ENCODE measurements at places on chromosomes 7 and 10.
A peak's percentile ranks its signal among the peaks of the same experiment; 100 is the strongest.

DNA sequence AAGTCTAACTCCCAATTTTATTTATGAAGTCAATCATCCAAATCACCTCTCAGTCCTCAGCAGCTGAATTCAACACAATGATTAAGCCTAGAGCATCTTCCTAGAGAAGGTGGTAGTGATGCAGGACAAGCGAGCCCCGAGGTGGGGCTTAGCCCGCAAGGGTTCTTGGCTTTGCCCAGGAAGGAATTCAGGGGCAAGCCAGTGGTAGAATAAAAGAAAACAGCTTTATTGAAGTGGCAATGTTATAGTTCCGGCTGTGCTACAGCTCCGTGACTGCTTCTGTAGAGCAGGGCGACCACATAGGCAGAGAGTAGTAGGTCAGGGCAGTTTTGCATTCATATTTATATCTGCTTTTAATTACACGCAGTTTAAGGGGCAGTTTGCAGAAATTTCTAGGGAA is 18.1 kb downstream of the IL2RA start:
- no peak for DNase-seq

DNA sequence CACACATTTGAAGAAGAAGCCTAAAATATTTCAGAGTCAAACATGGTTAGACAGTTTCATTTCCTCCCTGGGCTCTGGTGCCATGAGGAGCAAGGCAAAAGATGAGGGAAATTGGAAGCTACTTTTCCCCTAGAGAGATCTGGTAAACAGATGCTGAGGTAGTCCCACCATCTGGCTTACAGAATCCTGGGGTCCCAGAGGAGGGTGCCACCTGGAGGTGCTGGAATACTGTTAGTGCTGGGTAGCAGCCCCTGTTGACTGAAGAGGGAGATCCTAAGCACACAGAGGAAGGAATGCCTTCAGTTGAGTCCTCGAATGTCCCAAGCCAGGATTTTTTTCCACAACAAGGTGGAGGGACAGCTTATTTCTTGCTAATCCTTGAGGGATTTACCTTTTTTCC is 160.1 kb downstream of the FZD1 start:
- DNase-seq: peak; percentile 3

DNA sequence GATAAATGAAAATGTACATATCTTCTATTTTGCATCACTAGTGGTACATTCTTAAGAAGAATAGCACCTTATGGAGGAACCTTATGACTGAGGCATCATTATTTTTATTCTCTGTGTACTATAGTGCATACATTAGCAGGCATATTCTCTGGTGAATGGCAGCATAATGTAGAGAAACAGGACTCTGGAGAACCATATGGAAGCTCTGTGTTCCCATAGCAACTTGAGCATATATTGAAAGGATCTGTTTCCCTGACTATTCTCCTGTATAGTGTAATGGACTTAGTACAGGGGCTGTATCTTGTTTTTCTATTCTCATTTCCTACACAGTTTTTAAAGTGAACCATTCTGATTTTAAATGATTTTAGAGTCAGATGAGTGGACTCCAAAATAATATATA is 128.4 kb upstream of the SMIM30 start:
- DNase-seq: no peak

GRCh38 chr10:43785252-43785651 is 136.6 kb upstream of the ZNF32 start:
- DNase-seq: no peak

- no peak for DNase-seq
Measured at GRCh38 chr7:73507556-73507955, 14.5 kb downstream of the BAZ1B start.

DNA sequence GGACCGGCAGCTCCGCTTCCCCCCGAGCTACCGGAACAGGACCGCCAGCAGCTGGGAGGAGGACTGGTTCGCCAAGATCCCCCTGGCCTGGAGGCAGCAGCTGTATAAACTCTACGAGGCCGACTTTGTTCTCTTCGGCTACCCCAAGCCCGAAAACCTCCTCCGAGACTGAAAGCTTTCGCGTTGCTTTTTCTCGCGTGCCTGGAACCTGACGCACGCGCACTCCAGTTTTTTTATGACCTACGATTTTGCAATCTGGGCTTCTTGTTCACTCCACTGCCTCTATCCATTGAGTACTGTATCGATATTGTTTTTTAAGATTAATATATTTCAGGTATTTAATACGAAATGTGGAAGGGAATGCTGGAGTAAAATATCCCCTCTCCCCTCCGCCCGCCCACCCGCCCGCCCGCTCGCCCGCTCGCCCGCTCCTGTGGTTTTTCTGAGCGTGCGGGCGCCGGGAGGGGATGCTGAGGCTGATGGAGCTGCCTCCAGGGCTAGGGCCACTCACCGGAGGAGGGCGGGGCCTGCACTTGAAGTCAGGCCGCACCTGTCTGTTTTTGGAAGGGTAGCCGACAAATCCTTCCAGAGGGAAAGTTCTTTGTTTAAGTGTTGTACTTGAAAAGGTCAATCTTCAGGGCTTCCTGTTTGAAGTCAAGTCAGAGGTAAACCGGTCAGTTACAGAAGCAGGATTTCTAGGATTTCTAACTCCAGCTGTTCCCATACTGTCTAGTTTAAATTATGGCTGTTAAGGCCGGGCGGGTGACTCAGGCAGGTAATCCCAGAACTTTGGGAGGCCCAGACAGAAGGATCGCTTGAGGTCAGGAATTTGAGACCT is 30.5 kb downstream of the CHST12 start:
- no peak for DNase-seq

DNA sequence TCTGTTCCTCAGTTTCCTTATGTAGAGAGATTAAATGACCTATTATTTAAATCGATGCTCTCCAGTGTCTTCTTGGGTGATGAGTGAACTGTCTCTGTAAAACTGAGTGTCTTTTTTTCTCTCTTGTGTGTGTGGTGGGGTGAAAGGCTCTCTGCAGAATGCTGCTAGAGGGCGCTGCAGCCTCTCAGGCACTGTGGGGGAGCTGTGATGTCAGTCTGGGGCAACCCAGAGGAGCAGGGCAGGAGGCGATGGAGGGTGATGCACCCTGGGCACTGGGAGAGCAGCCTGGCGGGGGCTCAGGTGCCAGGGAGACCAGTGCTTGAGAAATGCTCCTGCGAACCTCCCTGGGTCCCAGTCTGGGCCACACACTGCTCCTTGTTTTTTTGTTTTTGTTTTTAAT is 110.1 kb upstream of the POM121L12 start:
- DNase-seq: no peak

GRCh38 chr10:124134251-124134893 is 41.0 kb upstream of the CHST15 start:
- no peak for DNase-seq

GRCh38 chr10:58662314-58662713 is 149.6 kb downstream of the BICC1 start:
- DNase-seq: peak; percentile 12

DNA sequence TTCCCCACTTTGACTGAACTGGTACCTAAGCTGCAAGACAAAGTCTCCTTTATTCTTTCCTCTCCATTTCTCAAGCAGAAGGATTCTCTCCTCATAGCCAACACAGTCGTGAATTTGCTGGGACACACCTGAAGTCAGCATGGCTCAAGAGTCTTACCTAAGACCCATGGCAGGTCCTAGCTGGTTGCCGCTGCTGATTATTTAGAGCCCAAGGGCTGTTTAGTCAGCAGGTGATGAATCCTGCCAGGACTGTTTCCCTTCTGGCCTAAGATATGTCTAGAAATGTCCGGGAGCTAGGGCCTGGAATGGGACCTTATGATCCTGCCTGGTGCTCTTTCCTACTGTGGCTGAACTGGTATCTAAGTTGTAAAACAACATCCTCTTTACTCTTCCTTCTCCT is 82.8 kb downstream of the AHCYL2 start:
- DNase-seq: no peak

DNA sequence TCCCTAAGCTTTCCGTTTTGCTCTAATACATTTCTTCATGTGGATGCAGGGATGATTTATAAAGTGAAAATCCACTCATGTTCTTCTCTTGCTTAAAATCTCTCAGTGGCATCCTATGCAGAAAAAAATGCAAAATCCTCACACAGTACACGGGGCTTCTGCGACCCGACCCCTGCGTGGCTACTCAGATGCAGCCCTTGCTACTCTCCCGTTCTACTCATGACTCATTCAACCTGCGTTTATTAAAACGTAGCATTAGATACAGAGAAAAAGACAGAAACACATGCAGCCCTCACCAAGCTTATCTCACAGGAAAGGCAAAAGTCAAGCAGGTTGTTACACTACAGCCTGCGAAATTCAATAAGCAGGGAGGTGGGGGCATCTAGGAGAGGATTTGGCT is 284.4 kb upstream of the PFKP start:
- no peak for DNase-seq

DNA sequence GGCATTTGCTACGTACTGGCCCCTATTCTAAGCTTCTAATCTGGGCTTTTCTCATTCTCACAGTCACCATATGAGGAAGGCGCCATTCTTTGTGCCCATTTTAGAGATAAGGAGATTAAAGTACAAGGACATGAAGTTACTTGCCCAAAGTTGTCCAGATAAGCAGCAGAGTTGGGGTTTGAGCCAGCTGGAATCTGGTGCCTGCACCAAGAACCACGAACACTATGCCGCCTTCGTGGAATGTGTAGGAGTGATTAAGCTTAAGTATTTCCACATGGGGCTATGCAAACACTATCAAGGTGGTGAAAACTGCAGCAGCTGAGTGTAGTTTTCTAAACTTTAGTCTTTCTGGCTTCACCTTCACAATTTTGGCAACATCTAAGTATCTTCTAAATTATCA is 342.7 kb upstream of the ETV1 start:
- no peak for DNase-seq

DNA sequence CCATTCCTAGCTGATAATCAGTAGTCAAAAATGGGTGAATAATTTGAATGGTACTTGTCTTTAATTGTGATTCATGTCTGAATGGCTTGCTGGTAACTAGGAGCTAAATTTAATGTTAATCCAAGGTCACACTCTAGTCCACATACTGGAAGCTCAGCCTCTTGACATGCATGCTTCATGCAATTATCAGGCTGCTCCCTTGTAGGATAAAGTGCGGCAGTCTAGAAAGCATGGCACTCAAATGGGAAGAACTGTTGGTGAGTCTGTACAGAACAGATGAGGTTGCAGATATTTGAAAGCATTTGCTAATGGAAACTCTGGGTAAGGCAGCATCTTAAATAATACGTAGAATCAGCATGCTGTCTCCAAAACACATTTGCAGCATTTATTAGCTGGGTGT is 499.4 kb downstream of the AUTS2 start:
- no peak for DNase-seq

DNA sequence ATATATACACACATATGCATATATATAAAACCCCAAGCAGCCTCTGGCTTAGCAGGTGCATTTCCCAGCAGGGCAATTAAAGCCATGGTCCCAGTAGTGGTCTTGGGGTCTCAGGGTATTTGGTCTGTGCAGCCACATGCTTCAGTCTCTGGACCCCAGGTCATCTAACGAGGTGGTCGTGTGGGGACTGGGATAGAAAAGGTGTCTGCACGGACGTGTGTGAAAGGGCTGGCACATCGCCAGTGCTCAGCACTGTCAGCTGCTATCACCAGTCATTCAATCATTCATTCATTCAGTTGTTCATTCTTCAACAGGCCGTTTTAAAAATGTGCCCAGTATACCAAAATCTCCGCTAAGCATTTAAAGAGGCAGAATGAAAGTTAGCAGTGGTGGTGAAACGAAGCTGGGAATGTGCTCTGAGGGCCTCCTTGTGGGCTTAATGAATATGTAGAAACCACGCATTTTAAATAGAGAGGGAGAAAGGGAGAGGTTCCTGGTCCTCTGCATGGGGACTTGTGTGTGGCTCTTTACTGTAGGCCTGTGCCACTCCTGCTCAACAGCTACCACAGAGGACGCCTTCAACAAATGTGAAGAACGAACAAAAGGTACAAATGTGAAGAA is 170.4 kb downstream of the EGFR start:
- DNase-seq: no peak

GRCh38 chr7:155837126-155837479 is 24.8 kb upstream of the SHH start:
- no peak for DNase-seq

DNA sequence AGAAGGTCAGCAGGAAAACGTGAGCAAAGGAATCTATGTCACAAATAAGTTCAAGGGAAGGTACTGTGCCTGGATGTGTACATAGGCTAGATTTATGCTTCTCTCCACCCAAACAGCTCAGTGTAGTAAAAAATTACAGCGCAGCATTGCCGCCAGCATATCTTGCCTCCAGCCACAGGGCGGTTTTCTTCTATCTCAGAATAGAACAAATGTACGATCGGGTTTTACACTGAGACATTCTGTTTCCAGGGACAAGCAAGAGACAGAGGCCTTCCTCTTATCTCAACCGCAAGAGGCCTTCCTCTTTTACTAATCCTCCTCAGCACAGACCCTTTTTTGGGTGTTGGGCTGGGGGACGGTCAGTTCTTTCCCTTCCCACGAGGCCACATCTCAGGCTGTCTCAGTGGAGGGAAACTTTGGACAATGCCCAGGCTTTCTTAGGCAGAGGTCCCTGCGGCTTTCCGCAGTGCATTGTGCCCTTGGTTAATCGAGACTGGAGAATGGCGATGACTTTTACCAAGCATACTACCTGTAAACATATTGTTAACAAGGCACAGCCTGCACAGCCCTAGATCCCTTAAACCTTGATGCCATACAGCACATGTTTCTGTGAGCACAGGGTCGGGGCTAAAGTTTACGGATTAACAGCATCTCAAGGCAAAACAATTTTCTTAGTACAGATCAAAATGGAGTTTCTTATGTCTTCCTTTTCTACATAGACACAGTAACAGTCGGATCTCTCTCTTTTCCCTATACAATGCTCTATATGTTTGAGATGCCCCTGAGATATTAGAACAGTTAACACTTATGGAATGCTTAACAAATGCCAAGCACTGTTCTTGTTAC is 11.6 kb upstream of the ABHD11 start:
- no peak for DNase-seq

DNA sequence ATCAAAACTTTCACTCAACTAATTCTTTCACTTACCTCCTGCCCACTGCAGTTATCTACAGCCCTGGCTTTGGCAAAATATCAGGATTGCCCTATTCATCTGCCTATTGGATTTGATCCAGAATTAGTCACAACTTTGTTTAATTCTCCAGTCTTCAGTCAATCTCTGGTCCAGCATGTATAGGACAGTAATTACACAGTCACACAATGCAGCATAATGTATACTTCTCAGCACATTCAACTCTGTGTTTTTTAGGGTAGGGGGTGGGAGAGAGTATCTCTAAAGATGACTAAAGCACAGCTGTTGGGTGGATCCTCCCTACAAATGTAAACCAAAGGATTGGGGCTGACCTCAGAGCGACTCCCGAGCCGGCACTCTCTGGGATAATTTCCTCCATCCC is 17.7 kb upstream of the NRP1 start:
- no peak for DNase-seq
